ENCODE measurements at places on chromosomes 2 and 18.

DNA sequence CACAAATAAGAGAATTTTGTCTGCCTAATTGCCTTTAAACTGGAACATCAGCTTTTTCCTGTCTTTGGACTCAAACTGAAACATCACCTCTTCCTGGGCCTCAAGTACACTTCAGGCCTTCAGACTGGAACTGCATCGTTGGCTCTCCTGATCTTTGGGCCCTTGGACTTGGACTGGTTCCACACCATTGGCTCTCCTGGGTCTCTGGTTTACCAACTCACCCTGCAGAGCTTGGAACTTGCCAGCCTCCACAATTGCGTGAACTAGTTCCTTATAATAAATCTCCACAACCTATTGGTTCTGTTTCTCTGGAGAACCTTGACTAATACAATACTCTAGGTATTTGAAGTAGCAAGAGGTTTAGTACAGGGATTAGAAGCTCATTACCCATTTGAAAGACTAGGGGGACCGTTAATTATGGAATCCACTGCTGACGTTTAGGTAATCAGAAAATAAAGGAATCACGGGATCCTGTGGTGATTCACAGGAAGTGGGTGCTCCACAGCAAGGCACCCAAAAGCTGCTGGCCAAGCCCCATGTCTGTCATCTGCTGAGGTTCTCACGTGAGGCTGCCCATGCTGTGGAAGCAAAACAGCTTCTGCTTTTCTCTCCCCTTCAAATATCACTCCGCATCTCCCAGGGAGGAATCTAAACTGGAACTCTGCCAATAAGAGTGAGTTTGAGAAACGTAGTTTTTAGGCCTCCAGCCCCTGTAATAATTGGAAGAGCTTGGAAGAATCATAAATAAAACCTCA lies 20.0 kb upstream of the SGPP2 start:
- no peaks in the 10 kb centered on the region for H3K36me3 ChIP-seq
- H3K4me3 ChIP-seq: no peak overlapping the region
- peaks cover 11% of the 10 kb centered on the region for H3K4me1 ChIP-seq
- H3K27ac ChIP-seq: peak overlapping the region; percentile 46
- ATAC-seq: no peak
- H3K27me3 ChIP-seq: peaks cover 11% of the 10 kb centered on the region

DNA sequence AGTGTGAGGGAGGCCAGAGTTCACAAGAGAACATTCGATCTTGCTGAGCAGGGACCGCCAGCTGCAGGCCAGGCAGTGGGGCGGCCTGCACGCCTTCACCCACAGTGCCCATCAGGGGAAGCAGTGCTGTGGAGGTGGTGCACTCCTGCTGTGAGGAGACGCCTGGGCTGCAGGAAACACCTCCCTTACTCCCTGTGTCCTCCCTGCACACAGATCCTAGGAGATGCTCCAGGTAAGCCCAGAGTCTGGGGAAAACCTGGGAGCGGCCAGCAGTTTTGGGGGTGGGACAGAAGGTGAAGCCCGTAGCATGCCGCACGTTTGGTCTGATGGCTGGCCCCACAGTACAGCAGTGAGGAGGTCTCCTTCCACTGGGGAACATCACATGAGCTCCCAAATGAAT lies 180.8 kb upstream of the RAB6C start:
- H3K4me3 ChIP-seq: no peak overlapping the region
- no peak overlapping the region for H3K27ac ChIP-seq
- peaks cover 45% of the 10 kb centered on the region for H3K27me3 ChIP-seq
- no peaks in the 10 kb centered on the region for H3K36me3 ChIP-seq

DNA sequence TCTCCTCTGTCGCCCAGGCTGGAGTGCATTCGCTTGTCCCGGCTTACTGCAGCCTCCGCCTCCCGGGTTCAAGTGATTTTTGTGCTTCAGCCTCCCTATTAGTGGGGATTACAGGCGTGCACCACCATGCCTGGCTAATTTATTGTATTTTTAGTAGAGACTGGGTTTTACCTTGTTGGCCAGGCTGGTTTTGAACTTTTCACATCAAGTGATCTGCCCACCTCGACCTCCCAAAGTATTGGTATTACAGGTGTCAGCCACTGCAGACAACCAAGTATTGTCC lies 1.1 kb downstream of the RPS27A start:
- H3K27me3 ChIP-seq: no peaks in the 10 kb centered on the region
- peak overlapping the region; percentile 97 for H3K27ac ChIP-seq
- H3K4me3 ChIP-seq: peak overlapping the region; percentile 100
- peaks cover 28% of the 10 kb centered on the region for H3K36me3 ChIP-seq

DNA sequence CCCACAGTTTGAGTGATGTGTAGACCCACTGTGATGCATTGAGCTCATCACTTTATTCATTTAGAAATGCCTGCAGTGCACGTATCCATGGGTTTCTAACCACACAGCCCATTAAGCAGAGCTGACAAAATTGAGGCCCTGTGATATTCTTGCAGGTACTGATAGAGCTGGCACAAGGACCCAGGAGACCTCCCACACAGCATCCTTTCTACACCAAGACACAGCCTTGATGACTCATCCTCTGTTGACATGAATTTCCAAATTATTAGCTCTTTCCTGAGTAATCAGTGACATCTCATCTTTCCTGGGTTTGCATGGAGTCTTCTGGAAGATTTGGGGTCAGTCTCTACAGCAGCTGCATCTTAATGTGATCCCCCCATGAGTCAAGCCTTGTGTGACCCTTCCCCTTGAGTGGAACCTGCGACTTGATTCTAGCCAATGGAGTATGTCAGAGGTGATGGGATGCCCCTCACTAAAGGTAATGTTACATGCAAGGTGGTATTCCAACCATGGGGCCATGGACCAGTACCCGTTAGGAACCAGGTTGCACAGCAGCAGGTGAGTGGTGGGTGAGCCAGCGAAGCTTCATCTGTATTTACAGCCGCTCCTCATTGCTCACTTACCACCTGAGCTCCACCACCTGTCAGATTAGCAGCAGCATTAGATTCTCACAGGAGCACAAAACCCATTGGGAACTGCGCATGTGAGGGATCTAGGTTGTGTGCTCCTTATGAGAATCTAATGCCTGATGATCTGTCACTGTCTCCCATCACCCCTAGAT lies 181.1 kb upstream of the ARL4C start:
- ATAC-seq: no peak
- H3K27ac ChIP-seq: no peak overlapping the region
- no peaks in the 10 kb centered on the region for H3K36me3 ChIP-seq
- H3K4me3 ChIP-seq: no peak overlapping the region
- H3K4me1 ChIP-seq: no peaks in the 10 kb centered on the region
- no peaks in the 10 kb centered on the region for H3K27me3 ChIP-seq

- peaks cover 12% of the 10 kb centered on the region for H3K4me1 ChIP-seq
- peaks cover 38% of the 10 kb centered on the region for H3K27me3 ChIP-seq
- no peak overlapping the region for H3K27ac ChIP-seq
- H3K36me3 ChIP-seq: no peaks in the 10 kb centered on the region
- ATAC-seq: no peak
Observed at GRCh38 chr2:200708943-200709342, 102.8 kb upstream of the BZW1 start.

DNA sequence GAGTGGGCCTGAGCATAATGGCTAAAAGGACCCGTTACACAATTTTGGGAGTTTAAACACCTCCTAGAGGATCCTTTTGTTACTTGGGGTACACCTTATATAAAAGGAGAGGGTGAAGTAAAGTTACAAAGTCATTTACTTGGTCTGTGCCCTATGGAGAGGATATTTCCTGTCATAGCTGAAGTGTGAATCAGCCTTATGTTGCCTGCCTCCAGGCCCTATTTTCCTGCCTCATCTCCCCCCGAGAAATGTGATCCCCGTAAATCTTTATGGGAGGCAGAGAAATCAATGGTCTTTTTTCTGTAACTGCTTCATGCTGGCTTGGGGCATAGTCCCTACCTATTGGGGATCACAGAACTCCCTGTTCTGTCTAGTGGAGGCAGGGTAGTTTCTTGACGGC lies 906.6 kb downstream of the DSC3 start:
- H3K4me3 ChIP-seq: no peak overlapping the region
- no peak for ATAC-seq
- H3K36me3 ChIP-seq: no peaks in the 10 kb centered on the region
- H3K27me3 ChIP-seq: no peaks in the 10 kb centered on the region
- H3K27ac ChIP-seq: no peak overlapping the region

DNA sequence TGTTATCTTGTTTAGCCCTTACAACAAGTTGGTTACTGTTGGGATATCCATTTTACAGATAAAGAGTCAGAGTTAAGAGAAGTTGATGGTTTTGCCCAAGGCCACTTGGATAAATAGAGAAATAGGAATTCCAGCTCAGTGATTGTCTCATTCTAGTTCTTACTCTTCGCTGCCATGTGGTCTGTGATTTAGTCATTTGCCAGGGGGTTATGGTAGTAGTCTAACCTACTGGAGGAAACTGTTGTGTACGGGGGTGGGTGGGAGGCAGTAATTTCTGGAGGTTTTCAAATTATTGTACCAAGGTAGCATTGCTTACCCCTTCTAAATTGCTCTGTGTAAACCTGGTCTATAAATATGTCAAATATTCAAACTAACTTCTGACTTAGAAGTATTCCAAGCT lies 110.4 kb downstream of the MAP2 start:
- H3K36me3 ChIP-seq: no peaks in the 10 kb centered on the region
- no peak overlapping the region for H3K4me3 ChIP-seq
- ATAC-seq: peak; percentile 51
- H3K4me1 ChIP-seq: no peaks in the 10 kb centered on the region
- no peak overlapping the region for H3K27ac ChIP-seq
- no peaks in the 10 kb centered on the region for H3K27me3 ChIP-seq

DNA sequence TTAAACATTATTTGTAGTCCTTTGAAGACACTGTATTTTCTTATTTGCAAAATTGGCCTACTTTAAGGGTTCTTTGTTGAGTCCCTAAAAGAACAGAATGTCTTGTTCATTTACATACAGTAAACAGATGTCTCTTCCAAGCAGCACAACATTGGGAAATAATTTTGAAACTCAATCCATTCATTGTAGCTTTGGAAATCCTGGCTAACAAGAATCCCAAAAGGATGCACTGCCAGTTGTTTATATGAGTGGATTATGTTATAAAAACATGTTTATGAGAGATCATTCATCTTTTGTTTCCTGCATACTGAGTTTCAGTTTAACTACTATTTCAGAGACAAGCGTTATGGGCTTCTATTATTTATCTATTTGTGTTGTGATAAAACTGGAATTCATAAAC lies 499.3 kb downstream of the PID1 start:
- no peak overlapping the region for H3K4me3 ChIP-seq
- H3K27ac ChIP-seq: no peak overlapping the region
- H3K27me3 ChIP-seq: no peaks in the 10 kb centered on the region
- no peak for ATAC-seq

All from stimulated activated memory B cell treated with anti-CD40 and anti-IgM and Interleukin-4, amounts not matched to agents 10 μg/mL and 1 μg/mL and 100 μg/mL, for 72 hours (primary cell).